ENCODE measurements at places on chromosomes 5 and 9. TPM values are rescaled to one million over a fixed set of nuclear protein-coding genes. Genes with fewer than 3 reads are reported as not detected.

The MFAP3 gene
- polyA plus RNA-seq, result 19.5 TPM

DNA sequence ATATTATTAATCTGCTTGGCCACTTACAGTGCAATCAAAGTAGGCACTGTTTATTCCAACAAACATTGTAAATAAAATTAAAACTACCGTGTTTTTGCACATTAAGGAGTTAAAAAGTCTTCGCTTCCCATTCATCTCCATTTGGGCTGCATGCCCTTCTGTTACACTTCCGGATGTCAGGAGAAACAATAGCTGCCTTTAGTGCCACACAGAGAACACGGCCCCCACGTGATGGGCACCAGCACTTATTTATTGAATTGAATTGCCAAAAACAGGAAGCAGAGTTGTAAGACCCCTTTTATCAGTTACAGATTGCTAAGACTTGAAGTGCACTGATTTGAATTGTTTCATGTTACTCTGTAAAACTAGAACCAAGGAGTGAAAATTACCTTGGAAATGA, 80.4 kb downstream of the LHFPL2 start:
- peak; percentile 91 for DNase-seq

DNA sequence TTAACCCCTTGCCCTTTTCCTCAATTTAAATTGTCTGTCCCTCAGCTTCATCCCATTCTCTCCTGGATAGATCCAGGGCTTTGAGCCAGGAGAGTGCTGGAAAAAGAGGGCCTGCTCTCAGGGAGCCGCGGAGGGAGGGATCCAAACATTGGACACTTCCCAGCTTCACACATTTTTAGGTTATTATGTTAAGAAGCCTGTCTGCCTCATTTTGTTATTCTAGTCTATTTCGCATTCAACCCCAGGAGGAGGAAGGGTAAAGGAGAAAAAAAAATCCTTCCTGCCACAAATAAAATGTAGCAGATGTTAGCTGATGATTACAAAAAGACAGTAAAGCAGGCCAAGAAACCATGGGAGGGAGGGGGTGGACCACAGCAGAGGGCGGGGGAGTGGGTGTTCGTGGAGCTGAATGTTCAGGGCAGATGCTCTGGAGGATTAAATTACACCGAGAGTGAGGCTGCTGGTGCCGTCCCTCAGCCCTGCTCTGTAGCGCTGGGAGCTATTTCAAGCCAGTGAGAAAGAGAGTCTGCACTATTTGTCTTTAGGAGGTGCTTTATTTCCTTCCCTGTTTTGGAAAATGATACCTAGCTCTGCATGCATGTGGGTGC, 60.6 kb upstream of the ZFR start:
- peak; percentile 95 for DNase-seq

DNA sequence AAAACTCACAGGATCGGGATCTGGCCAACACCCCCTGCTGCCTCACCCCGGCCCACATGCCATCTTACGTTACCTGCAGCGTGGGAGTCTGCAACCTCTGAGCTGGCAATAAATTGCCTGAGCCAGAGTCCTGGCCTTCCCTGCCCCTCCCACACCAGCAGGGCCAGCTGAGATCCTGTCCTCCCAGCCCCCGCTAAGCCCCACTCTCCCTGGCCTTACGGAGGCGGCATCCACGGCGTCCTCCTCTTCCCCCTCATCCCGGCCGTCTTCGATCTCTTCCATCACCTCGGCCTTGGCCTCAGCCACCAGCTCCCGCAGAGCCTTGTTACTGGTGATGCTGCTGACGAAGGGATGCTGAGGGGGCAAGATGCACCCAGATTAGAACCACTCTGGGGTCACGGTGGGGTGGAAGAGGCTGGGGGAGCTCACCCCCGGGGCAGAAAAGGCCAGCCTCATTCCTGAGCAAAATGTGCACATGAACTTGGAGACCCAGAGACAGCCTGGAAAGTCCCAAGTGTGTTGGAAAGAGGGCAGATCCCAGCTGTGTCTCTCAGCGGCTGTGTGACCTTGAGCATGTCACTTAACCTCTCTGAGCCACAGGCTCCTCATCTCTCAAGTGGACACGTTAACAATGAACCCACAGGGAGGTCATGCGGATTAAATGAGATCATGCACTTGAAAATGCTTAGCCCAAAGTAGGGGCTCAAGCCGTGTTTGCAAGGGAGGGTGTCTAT, 89.9 kb upstream of the FBXW11 start:
- DNase-seq, result no peak

Measured in endothelial cell of umbilical vein (primary cell).